ENCODE measurements at places on chromosomes 16 and 17.

- DNase-seq: no peak
These were observed 1176.1 kb downstream of the CDH11 start for GRCh38 chr16:63945806-63946205.

- DNase-seq: no peak
These were observed 25.3 kb downstream of the IGF2BP1 start for GRCh38 chr17:49022391-49022941.

DNA sequence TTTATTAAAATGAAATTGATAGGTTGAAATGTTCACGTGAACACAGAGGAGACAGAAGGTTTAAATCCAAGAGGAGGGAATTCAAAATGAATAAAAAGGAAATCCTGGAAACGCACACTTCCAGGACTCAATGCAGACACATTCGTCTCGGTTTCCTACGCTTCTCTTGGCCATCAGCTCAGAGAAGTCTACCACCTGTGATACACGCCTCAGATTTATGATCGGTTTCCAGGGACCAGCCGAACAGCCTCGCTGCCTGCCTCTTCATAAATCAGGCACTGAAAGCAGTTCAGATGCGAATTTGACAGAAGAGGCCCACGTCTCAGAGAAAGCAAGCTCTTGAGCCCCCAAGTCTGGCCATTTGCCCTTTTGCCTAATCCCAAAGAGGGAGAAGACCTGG lies 125.5 kb upstream of the IRX3 start:
- no peak for DNase-seq

- DNase-seq: no peak
These were observed 16.7 kb downstream of the WDR45B start for GRCh38 chr17:82631544-82631943.

DNA sequence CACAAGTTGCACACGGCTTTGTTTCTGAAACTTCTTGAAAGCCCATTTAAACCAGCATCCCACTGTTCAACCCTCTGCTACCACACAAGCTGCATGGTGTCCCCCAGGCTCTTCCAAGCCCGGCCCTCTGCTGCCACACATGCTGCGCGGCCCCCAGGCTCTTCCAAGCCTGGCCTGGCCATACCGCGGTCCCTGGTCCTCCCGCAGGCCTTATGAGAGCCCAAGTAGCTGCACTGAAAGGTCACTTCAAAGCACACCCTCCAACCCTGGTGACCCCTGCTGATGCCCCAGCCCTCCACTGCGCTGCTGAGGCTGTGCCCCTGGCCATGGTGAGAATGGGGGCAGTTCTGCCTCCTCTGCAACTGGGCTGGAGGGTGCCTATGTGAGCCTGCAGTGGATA lies 25.9 kb upstream of the PVALEF start:
- no peak for DNase-seq

- no peak for DNase-seq
These were observed 247.8 kb downstream of the XYLT1 start for GRCh38 chr16:17222871-17223401.

GRCh38 chr16:86509759-86510464 lies 415 bp upstream of the FOXF1 start:
- DNase-seq: no peak

DNA sequence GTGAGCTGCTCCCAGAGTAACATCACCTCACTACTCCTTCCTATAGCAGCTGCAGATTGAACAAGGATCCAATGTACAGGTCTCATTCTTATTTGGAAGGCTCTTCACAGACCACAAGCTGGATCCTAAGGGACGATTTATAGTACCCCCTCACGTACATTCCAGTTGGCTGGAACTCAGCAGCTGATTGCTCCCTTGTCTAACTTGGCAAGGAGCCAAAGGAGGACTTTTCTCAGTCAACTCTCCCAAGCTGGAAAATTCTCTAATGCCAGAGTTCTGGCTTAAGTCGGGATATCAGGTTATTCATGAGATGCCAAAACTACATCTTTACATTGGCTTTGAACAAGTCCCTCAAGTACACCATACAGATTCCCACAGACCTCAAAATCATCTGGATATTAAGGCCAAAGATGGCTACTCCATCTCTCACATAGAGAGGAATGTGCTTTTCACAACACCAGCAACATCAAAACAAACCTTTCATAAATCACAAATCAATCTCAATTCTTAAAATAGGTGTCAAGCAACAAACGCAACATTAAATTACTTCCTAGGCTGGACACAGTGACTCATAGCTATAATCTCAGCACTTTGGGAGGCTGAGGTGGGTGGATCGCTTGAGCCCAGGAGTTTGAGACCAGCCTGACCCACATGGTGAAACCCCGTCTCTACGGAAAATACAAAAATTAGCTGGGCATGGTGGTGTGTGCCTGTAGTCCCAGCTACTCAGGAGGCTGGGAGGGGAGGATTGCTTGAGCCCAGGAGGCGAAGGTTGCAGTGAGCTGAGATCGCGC lies 39.3 kb downstream of the SMG6 start:
- DNase-seq: no peak

GRCh38 chr17:66152756-66153155 lies 39.2 kb downstream of the CEP112 start:
- no peak for DNase-seq

DNA sequence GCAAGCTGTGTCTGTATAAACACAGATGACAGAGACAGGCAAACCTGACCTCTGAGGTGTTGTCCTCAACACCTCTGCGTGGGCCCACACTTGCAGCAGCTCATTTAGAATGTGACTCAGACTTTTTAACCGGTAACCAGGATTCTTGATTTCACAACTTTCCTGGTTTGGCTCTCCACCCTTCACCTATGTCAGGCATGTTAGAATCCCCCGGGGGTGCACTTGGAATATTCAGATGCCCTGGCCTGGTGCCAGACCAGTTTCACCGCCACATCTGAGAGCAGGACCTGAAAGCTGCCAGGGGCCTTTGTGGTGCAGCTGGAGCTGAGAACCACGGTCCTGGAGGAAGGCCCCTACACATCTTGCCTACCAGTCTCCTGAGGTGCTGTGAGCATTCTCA lies 4.8 kb downstream of the DHODH start:
- DNase-seq: no peak

DNA sequence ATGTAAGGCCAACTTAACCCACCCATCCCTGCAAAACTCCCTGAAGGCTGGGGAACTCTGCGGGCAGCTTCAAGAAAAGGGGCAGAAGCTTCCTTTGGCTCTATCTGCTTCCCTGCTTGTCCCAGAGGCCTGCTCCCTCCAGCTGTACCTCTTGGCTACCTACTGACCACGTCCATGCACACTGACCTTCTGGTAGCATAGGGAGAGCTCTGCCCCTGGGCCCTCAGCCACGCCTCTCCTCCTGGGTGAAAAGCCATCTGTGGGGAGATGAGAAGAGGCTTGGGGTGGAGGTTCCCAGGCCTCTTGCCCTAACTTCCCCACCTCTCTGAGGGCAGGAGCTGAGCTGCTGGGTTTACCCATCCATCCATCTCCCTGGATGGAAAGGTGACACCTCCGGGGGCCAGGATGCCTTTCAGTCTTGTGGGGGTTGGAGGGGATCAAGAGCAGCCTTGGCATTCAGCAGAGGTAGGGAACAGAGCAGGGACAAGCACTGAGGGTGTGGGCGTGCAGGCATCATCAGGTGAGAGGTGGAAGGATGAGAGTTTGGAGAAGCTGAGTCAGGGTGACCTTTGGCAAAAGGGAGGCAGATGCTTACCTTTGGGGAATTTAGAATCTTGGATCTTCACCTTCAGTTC lies 23.4 kb upstream of the MFSD6L start:
- DNase-seq: no peak

Data from C1 segment of cervical spinal cord (tissue), 14 donors.